ENCODE measurements at places on chromosomes 12 and 14.

GRCh38 chr14:59160506-59160905 is 28.0 kb upstream of the DAAM1 start:
- no peak overlapping the region for H3K27ac ChIP-seq
- no peak for DNase-seq
- H3K27me3 ChIP-seq = peaks cover 16% of the 10 kb centered on the region

GRCh38 chr14:102027951-102028350 is 58.9 kb downstream of the HSP90AA1 start:
- H3K4me3 ChIP-seq = no peak overlapping the region
- no peak for DNase-seq
- H3K27ac ChIP-seq = no peak overlapping the region
- no peaks in the 10 kb centered on the region for H3K4me1 ChIP-seq

GRCh38 chr12:19222558-19222957 is 93.0 kb downstream of the PLEKHA5 start:
- no peaks in the 10 kb centered on the region for H3K36me3 ChIP-seq
- H3K4me3 ChIP-seq = no peak overlapping the region
- DNase-seq = no peak
- H3K4me1 ChIP-seq = no peaks in the 10 kb centered on the region
- no peaks in the 10 kb centered on the region for H3K27me3 ChIP-seq

DNA sequence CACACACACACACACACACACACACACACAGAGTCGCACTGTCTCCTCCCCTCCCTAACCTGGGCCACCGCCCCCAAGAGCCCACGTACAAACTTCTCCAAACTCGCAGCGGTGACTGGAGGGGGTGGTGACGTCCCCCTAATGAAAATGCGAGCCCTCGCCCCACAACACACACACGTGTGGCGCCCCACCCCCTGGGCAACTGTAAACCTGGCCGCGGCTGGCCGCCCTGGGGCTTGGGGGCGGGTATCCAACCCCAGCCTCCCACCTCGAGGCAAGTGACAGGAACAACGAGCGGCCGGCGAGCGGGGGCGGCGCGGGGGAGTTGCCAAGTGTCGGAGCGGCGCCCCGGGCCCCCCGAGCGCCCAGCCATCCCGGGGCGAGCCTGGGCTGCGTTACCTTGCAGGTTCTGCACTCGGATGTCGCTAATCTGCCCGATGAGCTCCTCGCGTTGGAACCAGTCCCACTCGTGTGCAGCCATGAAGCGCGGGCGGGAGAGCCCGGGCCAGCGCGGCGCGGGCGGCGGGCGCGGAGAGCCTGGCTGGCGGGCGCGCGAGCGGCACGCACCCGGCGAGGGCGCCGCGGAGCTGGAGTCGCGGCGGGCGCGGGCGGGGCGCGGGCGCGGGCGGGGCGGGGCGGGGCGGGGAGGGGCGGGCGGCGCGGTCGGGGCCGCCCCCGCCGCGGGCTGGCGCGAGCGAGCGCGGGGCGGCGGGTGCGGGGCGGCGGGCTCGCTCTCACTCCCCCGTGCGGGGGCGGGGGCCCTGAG is at the start of gene CLMN:
Gene CLMN, minus strand, starts transcription at position 597 of the 766 bp plus-strand sequence. Its CDS starts 116 bp downstream, at position 481.
- peaks cover 90% of the 10 kb centered on the region for H3K27me3 ChIP-seq
- peaks cover 14% of the 10 kb centered on the region for H3K4me1 ChIP-seq
- H3K4me3 ChIP-seq = peak within 1 kb of the TSS; percentile 74
- peak; percentile 59 for DNase-seq
- H3K27ac ChIP-seq = no peak within 1 kb of the TSS

- no peak overlapping the region for H3K4me3 ChIP-seq
- H3K36me3 ChIP-seq = no peaks in the 10 kb centered on the region
- peak; percentile 14 for DNase-seq
- H3K27ac ChIP-seq = no peak overlapping the region
- H3K4me1 ChIP-seq = peaks cover 23% of the 10 kb centered on the region
These were observed 2.1 kb downstream of the TESC start for GRCh38 chr12:117097159-117097558.

DNA sequence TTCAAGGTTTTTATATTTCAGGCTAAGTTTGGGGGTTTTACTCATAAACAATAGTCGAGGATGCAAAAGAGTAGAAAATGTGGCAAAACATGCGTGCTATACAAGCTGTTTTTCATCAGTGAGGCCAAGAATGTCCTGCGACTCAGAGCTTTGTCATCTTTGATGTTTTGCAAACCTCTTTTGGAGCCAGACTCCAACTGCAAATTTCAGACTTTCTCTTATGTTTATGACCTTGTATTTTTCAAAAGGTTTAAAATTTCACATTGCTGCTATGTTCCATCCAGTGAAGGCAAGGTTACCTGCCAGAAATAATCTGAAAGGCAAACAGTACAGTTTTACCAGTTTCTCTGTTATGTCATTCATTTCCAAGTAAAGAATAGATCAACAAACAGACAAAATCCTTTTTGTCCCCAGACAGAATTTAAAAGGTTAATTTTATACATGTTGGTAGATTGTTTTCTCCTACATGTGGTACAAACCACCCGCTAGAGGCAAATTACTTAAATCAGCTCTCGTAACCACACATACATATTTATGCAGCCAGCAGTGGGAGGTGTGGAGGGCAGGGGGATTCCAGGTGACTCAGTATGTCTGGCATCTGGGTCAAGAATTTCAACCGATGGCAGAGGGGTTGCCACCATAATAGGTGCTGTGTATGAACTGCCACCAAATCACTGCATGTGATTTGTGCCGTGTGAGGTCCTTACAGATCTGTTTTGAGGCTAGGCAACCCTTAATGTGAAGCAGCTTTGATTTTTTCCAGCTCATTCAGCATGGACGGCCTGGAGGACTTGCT is 119.8 kb upstream of the CPM start:
- no peak overlapping the region for H3K27ac ChIP-seq
- DNase-seq = no peak
- no peaks in the 10 kb centered on the region for H3K36me3 ChIP-seq
- no peak overlapping the region for H3K4me3 ChIP-seq

Measured in activated naive CD4-positive, alpha-beta T cell treated with anti-CD3 and anti-CD28 coated beads, Interleukin-2, amount 10 ng/mL, durations not matched to agents 7 days and 5 days (primary cell).